ENCODE measurements at places on chromosomes 4 and X.

DNA sequence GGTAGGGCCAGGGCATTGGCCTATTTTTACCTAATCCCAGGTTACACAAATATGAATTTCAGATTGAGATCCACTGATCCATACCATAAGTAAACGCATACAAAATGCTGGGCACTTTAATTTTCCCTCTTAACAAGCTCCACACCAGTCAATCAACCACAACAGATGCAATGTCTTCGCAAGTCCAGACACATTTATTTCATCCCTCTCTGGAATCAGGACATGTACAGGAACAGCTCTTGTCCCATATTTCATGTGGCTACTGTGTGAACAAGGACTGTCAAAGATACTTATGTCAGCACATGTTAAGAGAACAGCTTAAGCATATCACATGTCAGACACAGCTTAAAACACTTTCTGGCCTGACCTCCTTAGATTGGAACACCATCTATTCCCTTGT lies 145.9 kb downstream of the PPP3CA start:
- DNase-seq: no peak

DNA sequence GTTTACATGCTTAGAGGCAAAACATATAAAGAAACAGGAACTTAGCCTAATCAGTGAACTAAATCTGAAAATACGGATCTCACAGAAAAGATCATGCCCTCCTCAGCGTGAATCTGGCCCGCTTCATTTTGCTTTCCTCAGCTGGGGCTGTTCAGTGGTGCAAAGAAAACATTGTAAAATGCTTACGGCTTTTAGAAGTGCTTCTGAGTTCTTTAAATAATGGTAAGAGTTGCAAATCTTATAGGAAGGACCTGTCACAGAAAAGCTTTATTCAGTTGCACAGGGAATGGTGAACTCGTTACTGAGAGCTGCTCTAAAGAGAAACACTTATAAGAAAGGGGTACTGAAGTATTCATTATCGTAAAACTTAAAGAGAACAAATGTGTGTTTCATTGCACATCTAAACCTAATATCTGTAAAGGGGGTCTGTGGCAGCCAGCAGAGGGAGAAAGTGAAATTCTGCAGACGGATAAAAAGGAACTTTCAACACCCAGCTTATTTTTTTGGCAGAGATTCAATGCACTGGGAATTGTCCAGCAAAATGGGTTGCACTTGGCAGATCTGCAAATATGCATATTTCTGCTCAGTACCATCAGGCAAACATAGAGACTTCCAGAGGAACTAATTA lies 139.2 kb upstream of the ANK2 start:
- DNase-seq: no peak

DNA sequence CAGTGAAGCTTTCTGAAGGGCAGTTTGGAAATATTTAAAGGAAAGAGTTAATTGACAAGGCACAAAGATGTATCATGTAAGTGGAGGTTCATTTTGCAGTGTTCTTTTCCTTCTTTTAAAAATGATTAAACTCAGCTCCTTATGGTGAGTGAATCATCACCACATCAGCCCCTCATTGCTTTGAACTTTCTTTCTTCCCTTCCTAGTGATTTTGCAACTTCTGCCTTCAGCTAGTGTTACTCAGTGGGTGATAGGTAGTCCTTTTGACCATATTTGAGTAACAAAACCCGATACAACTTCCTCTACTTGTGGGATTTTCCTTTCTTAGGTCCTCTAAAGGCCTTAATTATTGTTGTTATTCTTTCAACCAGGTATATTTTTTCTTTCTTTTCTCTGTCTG lies 8.2 kb downstream of the ZCCHC4 start:
- DNase-seq: no peak

GRCh38 chrX:53263597-53264094 lies 17.7 kb downstream of the IQSEC2 start:
- no peak for DNase-seq

GRCh38 chr4:119739796-119740195 lies 111.2 kb upstream of the PDE5A start:
- no peak for DNase-seq

DNA sequence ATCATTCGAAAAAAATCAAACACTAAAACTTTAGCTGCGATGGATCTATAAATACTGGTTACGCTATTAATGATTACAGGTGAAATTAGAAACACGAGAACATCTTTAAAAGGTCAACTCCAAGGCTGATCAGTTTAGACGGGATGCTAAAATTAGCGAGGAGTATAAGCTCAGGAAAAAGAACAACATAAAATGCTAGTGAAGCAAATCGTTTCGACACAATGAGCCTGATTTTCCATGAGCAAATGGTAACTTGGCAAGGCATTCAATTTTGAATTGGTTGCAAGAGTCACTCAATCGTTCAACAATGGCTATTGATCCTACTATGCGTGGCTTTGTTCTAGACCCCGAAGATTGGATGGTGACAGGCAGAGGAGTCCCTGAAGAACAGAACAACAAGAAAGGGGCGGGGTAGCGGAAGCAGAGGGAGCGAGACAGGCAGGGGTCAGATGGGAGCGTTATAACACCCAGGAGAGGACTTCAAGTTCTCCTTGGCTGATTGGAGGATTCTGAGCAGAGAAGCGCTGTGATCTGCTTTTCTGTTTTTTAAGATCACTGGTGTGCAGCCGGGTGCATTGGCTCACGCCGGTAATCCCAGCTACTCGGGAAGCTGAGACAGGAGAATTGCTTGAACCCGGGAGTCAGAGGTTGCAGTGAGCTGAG lies 146.5 kb downstream of the RBM47 start:
- DNase-seq: no peak

DNA sequence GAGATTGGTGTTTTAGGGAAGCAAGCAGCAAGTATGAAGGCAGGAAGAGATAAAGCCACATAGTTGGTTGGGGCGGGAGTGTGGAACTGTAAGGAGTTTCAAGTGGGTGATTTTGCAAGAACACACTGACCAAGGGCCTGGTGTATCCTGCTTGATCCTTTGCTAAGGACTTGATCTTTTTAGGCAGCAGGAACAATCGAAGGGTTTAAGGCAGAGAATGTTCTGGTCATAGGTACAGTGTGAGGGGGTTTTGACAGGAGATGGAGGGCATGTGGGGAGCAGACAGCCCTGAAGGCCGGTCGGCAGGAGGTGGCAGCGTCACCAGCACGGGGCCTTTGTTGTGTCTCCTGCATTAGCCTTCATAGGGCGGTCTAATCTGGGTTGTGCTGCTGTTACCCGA lies 54.7 kb downstream of the FAM193A start:
- DNase-seq: no peak

GRCh38 chr4:79174490-79175252 lies 151.2 kb downstream of the NAA11 start:
- no peak for DNase-seq

Measured in activated CD4-positive, alpha-beta T cell treated with anti-CD3 and anti-CD28 coated beads, Interleukin-2, amount 50 U/mL, for 24 hours (primary cell).